Epithelial cell of proximal tubule (primary cell): ENCODE measurements at places on chromosomes 11 and 22. TPM values are rescaled to one million over a fixed set of nuclear protein-coding genes. Genes with fewer than 3 reads are reported as not detected.

Gene MEN1
- 23.5 and 26.4 TPM in 2 replicates for total RNA-seq

Gene GLYATL2
- total RNA-seq: 0.35 and 0.51 TPM in 2 replicates

Gene PITPNM1
- 58.9 and 74.1 TPM in 2 replicates for total RNA-seq

Gene SOX6
- total RNA-seq: 0.36 and 1.6 TPM in 2 replicates

Gene TSPAN32
- not detected in 2 replicates for total RNA-seq

Gene TUB
- 2.9 and 3.2 TPM in 2 replicates for total RNA-seq

Gene BTBD18
- total RNA-seq: not detected in 2 replicates

Gene FGF19
- not detected in 2 replicates for total RNA-seq

Gene KCNA4
- total RNA-seq: not detected in 2 replicates

Gene RAPSN
- not detected in 2 replicates for total RNA-seq

Gene KRTAP5-9
- not detected in 2 replicates for total RNA-seq

Gene KRTAP5-11
- total RNA-seq: not detected in 2 replicates

Gene SAA2
- total RNA-seq: 15.2 and 63.5 TPM in 2 replicates

Gene AASDHPPT
- total RNA-seq: 48.8 and 60.8 TPM in 2 replicates

Gene MYOD1
- total RNA-seq: not detected in 2 replicates

Gene APOL3
- 2.1 and 4.8 TPM in 2 replicates for total RNA-seq

Gene NDUFV1
- total RNA-seq: 226 and 258 TPM in 2 replicates

Gene EMSY
- 7.8 and 17.7 TPM in 2 replicates for total RNA-seq

Gene OVOL1
- total RNA-seq: 4.8 and 12.5 TPM in 2 replicates

Gene SPI1
- not detected in 2 replicates for total RNA-seq

Gene ASCL2
- 0.12 TPM in 1 of 2 replicates, not detected in the other for total RNA-seq

Gene BACE1
- total RNA-seq: 8.7 and 8.9 TPM in 2 replicates

Gene ZNRF3
- total RNA-seq: 12.2 and 15.6 TPM in 2 replicates
